ENCODE measurements at places on chromosomes 1 and 21.

DNA sequence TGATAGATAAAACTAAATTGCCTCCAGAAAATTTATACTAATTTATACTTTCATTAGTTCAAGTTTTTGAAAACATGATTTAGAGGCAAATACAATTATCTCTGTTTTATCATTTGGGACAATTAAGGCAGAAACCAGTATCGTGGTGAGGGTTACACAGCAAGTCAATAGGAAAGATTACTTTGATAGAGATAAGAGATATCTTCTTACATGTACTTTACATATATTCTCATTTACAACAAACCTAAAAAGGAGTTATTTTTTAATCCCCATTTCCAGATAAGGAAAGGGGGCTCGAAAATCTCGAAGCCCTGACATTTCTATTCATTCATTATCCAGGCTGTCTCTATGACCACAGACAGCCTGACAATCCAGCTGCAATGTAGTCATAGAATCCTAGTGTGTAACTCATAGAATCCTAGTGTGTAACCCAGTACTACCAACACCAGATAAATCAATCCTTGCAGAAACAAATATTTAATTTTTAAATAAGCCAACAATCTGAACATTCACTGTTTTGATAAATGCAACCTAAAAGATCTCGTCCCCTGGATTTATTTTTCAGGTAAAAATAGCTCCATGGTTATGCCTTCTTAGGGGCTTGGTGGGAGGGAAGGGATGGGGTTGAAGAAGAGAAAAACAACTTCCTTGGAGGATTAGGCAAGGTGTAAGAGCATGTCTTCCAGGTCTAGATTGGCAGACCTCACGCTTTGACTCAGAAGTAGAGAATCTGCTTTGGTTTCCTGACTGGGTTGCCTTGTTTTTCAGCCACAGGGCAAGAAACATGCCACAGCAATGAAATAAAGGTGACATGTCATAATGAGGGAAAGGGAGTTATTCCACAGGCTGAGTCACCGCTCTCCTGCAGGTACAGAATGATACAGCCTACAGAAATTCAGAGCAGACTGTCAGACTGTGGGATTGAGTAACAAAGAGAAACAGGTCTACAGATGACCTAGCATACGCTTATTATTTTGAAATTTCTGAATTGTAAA is 45.6 kb downstream of the IRF2BP2 start:
- DNase-seq: peak; percentile 90

DNA sequence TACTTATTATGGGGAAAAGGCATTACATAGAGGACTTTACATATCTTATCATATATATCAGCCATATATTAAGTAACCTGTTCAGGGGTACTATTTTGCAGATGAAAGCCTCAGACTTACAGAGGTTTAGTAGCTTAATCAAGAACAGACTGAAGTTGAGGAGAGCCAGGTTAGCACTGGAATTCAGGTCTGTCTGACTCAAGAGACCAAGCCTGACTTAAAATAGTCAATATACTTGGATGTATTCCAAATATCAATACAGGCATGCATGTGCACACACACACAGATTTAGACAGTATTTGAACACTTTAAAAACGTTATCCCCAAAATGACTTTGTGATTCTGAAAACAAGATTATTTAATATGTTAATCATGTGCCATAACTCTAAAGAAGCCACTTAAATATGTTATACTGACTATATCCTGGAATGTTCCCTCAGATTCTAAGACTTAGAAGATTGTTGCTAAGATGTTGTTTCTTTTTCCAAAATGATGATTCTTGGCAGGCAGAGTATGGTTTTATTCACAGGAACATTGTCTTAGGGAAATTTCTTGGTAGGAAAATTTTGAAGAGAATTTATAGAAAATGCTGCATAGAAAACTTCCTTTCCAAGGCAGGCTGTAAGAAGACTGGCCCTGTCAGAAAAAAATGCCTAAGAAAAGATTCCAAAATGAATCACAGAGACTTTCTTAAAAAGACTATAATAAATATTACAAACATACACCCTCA is 61.6 kb downstream of the ADAMTS1 start:
- DNase-seq: peak; percentile 26

GRCh38 chr1:225544924-225545323 is 108.0 kb downstream of the ENAH start:
- DNase-seq: no peak

DNA sequence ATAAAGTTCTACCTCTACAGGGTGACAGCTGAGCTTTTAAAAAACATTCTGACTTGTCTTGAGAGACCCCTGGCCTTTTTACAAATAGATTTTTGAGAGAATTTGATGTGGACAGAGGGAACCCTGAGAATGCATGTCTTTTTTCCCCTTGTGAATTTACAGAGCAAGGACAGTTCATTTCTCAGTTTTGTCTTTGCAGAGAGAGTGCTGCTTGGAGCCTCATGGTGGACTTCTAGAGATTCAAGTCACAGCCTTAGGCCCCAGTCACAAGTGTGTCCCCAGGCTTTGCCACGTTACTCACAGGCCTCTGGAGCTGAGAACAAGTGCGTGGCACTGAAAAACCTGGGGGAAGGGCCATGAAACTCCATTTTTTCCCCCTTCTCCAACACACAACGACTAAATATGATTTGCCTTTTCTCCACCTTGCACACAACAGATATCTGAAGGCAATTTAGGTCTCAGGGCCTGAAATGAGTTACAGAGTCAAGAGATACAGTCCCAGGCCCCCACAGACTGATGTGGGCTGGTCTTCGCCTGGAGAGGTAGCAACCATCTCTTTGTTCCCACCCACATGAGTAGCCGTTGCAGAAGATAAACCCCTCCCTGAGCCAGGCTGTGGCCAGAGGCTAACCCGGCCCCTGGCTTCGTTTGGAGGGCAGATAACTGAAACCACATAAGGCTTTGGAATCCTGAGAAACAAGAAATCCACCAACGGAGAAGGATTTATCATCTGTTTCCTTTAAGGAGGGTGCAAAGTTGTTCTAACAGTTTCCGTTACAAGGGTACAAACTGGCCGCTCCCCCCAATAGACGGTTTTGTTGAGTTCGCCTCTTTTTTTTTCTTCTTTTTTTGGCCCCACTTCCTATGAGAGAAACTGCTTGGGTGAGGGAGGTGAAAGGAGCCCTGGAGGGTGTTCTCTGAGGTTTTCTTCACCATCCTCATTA is 1.0 kb upstream of the PIGV start:
- DNase-seq: peak; percentile 85

GRCh38 chr1:36885540-36886357 is 148.6 kb downstream of the GRIK3 start:
- DNase-seq: no peak

- DNase-seq: no peak
These were observed 32.8 kb downstream of the MTARC1 start for GRCh38 chr1:220819467-220820026.

DNA sequence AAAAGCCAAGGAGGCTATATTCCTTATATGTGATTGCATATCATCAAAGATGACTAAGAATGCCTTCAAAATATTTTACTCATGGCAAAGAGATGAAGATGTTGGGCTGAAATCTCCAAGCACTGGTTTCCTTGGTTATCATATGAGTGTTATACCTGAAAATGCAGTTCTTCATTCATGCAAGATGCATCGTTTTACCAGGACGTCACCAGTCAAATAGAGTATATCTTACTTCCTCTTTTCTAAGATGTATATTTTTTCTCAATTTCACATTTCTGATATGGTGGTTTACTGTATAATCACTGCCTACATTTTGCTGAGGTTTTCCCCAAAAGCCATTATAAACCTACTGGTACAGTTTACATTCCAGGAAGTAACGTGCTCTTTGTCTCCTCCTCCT is 1085.7 kb downstream of the NCAM2 start:
- DNase-seq: no peak

DNA sequence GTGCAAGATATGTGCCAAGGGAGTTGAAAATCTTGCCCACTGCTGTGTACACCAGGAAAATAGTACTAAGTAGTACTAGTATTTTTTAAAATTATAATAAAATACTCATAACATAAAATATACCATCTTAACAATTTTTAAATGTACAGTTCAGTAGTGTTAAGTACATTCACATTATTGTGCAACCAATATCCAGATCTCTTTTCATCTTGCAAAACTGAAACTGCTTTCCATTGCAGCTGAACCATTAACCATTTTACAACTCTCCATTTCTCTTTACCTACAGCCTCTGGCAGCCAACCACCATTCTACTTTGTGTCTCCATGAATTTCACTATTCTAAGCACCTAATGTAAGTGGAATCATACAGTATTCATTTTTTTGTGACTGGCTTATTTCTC is 19.3 kb upstream of the RAB3GAP2 start:
- no peak for DNase-seq

GRCh38 chr1:236095705-236096520 is 31.0 kb upstream of the NID1 start:
- no peak for DNase-seq

- peak; percentile 98 for DNase-seq
These were observed 2.0 kb downstream of the ADAMTS1 start for GRCh38 chr21:26842974-26843932.

- DNase-seq: peak; percentile 57
These were observed 895.6 kb downstream of the TTLL7 start for GRCh38 chr1:83103341-83103740.

DNA sequence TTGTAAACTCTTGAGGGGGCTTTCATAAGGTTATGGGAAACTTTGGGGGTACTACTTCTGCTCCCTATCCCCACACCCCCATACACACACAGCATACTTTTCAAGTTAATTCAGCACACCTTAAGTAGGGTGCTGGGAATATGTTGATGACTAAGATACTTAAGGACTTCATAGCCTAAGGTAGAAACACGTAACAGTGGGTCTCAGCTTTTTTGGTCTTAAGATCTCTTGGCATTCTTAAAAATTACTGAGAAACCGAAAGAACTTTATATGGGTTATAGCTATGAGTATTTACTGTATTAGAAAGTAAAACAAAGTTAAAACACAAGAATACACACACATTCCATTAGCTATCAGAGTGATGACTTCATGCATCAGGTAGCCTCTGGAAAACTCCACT is 2.1 kb downstream of the OTUD3 start:
- no peak for DNase-seq

- DNase-seq: no peak
These were observed 50.7 kb downstream of the EBNA1BP2 start for GRCh38 chr1:43121256-43121900.

DNA sequence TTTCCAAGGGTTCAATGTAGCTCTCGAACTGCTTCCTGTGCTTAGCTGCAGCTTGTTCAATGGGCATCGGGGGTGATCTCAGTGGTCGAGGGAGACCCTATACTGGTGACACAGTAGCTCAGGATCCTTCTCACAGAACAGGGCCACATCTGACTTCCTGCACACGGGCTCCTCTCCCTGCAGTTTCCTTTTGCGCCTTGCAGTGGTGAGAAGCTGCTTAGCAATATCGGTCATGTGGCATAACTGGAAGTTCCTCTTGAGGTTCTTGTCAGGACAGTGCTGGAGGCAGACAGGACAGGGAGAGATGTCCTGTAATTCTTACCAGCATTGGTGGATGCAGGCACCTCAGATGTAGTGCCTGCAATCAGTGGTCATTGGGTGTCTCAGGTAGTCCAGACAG is 140.5 kb upstream of the MAP1LC3C start:
- no peak for DNase-seq

GRCh38 chr1:159421821-159422220 is 10.2 kb upstream of the OR10J4 start:
- DNase-seq: no peak

DNA sequence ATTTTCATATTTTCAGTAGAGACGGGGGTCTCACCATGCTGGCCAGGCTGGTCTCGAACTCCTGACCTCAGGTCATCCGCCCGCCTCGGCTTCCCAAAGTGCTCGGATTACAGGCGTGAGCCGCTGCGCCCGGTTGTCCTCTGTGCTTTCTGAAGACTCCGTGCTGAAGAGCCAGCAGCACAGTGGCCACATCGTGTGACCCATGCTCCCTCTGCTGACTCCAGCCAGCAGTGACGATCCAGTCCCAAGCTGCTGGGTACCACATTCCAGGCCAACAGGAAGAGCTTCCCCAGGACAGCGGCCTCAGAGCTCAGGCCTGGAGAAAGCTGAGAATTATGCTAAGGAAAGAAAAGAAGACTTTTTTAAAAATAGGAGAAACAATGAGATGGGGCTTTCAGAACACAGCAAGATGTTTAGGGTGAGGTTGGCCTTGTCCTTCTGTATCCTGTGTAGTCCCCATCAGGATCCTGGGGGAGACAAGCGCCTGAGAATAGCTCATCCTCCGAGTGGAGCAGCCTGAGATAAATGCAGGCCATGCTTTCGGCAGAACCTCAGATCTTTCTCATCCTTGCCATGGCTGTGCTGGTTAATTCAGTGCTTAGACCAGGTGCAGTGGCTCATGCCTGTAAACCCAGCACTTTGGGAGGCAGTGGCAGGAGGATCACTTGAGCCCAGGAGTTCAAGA is 207.1 kb downstream of the SLC35F3 start:
- peak; percentile 3 for DNase-seq

DNA sequence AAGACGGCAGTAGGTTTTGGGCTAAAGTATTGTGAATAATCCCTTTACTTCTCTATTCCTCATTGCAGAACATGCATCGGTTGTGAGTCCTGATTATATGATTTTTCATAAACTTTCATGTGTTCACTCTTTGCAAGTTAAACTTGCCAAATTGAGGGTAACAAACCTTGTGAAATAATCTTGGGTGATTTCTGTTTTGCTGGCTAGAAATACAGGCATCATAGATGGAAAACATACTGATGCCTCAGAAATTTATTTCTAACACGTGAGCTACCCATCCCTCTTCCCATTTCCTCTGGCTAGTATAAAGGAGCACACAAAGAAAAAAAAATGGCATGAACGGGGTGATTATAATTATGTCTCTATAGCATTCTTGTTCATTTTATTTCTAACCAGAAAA is 39.6 kb downstream of the RGS5 start:
- DNase-seq: no peak

DNA sequence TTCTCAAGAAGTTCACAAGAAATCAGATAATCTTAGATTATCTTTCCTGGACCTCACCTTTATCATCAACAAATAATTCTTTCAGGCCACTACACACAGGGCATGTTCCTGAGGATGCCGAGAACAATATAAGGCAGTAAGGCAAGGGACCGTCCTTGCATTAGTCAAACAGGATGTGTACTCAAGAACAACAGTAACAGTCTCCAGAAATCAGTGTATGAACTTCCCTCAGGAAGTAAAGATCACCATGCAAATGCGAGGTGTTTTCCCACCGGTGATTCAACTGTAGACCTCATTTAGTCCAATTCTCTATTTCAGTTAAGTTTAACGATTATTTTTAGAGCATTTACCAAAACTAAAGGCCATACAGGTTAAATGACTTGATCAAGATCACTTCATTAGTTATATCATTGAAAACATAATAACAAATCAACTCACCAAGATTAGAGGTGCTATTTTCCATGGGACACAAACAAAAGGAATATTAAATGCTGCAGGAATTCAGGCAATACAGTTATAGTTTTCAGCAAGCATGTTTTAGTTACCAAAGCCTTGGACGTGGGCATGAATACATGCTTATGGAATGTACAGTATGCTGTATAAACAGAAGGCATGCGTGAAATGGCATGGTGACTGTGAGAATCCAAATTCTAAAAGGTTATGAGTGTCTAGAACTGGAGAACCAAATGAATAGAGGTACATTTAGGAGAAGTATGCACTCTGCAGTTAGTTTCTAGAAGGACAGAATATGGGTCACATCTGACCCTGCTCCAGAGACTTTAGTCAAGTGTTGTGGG is 145.2 kb downstream of the TNR start:
- peak; percentile 56 for DNase-seq

GRCh38 chr1:41645062-41645461 is 160.6 kb upstream of the EDN2 start:
- no peak for DNase-seq

All from fibroblast of skin of right biceps (primary cell).